T follicular helper cell (primary cell): ENCODE measurements at places on chromosomes 2 and 18.

DNA sequence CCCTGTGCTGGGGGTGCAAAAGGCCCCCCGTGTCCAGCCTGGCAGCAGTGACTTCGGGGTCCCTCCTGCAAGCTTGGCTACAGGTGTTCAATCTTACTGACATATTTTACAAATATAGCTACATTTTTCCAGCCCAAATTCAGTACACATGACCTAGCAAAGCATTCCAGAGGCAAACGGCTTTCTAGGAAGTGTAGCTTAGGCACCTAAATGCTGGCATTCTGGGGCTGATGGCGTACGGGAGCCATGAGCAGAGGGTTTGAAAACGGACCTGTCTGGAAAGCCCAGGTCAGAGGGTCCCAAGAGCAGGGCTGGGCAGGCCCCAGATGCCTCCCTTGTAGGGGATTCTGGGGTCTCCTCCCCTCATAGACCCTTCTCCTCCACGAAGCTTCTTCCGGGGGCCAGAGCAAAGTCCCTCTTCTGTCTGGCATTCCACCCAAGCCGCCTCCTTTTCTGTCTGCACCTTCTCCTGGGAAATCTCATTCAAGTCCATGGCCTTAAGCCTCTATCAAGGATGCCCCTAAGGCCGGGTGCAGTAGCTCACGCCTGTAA is 63.3 kb upstream of the ASAP2 start:
- no peak for DNase-seq

DNA sequence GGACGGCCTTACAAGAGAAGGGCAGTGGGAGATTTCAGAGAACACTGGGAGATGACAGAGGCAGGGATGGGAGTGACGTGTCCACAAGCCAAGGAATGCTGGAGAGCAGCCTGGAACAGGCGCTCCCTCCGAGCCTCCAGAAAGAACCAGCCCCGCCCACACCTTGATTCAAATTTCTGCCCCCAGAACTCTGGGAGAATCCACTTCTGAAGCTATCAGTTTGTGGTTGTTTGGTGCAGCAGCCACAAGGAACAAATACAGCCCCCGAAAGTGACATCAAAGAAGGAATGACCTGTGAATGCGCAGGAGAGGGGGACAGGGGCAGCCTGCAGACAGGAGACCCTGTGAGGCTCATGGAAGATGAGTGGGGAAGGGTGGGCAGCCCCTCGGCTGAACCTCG is 67.3 kb downstream of the TWIST2 start:
- DNase-seq = no peak

DNA sequence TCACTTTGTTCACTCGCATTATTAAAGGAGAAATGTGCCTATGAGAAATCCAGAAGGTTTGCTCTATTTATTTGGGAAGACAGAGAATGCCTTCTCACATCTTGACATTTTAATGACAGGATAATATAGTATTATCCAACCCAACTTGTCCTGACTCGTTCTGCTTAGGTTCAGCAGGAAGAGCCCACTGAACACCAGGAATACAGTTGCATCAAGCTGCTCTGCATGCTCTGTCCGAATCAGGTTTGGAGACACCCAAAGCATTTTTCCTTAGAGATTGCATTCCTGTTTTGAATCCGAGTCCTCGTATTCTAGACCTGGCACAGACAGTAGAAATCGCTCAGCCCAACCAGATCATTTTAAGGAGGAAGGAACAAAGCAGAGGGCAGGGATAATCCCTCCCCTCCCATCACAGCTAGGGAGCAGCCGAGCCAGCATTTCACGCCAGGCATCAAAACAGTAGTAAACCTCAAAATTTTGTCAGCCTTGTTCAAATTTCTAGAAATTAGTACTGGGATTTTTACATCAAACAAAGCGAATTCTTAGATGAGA is 837.4 kb upstream of the ID2 start:
- no peak for DNase-seq

DNA sequence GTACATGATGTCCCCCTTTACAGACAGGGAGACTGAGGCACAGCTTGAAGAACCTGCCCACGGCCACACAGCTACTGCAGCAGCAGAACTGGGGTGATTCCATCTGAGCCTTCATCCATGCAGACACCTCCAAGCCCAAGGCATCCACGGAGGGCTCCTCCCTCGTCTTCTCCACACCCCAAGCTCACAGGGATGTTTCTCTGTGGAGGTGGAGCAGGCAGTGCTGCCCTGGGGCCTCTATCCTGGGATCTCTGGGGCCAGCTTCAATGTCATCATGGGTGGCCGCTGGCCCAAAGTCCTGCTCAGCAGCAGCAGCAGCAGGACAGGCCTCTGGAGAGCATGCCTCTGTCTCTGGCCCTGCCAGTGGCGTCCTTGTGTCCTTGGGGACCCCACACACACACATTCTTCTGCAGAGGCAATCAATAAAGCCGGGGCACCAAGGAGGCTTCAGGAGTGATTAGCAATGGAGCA is 31.2 kb downstream of the ADI1 start:
- no peak for DNase-seq
